Coronary artery (tissue), 2 donors: ENCODE measurements at places on chromosomes 5 and 9.

DNA sequence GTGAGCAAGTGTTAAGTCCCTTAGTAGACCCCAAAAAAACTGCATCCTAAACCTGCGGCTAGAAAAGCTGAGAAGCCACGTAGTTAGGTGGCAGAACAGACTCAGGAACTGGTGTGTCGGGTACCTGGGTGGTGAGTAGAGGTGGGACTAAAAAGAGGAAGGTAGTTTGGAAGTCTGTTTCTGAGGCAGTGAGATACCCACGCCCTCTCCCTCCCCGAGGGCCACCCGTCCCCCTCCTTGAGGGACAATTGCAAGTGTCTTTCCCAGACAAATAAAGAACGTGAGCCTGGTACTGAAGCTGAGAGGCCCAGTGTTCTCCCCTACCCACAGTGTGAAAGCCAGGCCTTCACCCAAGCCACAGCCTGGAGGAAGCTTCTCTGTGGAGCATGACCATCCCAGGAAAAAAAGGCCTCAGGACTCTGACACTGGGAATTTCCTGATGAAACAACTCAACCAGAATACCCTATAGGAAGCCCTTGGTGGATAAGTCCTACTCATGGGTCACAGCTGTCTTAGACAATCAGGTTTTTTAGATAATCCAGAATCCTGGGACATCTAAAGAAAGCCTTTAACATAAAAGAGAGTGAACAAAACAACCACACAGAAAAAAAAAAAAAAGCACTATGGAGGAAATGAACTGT lies 7.0 kb upstream of the CD74 start:
- no peak for DNase-seq

DNA sequence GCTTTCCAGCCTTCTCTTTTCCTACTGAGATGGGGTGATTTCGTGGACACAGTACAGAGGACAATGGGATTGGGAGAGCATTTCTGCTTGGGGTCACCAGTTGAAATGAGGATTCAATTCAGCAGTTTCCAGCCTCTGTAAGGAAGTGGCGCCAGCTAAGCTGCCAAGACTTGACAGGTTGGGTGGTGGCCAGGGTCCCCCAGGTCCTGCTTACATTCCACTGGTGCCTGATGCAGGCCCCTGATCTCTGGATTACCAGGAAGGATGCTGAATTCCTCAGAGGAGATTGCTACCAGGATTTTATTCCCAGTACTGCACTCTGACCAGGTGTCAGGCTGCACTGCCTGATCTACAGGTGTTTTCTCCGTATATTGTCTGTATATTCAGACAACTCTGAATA lies 119.7 kb downstream of the PSD2 start:
- DNase-seq: no peak

GRCh38 chr5:150945486-150945885 lies 40.7 kb upstream of the ZNF300 start:
- no peak for DNase-seq

GRCh38 chr9:14159440-14160216 lies 154.3 kb downstream of the NFIB start:
- no peak for DNase-seq

GRCh38 chr5:175866377-175866907 lies 4.9 kb upstream of the CPLX2 start:
- no peak for DNase-seq

GRCh38 chr5:142998316-142999020 lies 228.3 kb downstream of the ARHGAP26 start:
- DNase-seq: no peak

- DNase-seq: no peak
These were observed 87.9 kb downstream of the IQGAP2 start for GRCh38 chr5:76490960-76491359.

DNA sequence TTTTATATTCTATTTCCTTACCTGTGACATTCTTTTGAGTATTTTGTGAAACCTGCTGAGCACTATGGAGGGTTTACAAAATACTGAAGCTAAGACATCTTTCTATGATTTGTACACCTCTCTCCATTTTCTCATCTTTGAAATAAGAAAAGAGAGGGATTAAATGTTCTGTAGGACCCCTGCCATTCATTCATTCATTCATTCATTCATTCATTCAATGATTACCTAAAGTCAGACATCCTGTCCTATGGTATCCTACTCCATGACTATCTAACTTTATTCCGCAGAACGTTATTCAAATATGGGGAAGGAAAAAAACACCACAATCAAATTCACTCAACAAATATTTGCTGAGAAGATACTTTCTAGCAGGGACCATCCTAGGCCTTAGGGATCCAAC lies 51.4 kb downstream of the AP3B1 start:
- no peak for DNase-seq

DNA sequence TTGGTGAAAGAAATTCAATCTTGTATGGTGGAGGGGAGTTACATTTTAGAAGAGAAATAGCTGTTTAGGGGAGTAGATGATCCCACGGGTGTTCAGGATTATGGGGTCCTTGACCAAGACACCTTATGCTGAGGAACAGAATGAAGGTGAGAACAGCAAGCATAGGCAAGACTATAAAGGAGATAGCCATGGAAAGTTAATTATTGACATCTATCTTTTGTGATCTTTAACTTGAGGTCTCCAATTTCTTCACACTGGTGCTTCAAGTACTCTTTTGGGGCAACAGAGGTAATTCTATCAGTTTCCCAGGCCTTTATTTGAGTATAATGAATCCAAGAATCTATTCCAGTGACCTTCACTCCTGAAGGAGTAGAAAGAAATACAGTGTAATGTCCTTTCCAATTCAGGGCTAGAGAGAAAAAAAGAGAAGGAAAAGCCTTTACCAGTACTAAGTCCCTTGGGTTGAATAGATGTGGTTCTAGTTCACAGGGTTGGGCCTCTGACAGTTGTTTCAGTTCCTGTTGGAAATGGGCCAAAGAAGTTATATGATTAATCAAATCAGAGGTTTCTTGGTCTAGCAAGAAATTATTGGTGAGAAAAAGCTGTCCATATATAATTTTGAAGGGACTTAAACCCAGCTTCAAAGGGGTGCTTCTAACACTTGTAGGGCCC lies 2104.1 kb upstream of the ACO1 start:
- DNase-seq: no peak

- DNase-seq: no peak
These were observed 58.3 kb upstream of the AKNA start for GRCh38 chr9:114446036-114446435.

DNA sequence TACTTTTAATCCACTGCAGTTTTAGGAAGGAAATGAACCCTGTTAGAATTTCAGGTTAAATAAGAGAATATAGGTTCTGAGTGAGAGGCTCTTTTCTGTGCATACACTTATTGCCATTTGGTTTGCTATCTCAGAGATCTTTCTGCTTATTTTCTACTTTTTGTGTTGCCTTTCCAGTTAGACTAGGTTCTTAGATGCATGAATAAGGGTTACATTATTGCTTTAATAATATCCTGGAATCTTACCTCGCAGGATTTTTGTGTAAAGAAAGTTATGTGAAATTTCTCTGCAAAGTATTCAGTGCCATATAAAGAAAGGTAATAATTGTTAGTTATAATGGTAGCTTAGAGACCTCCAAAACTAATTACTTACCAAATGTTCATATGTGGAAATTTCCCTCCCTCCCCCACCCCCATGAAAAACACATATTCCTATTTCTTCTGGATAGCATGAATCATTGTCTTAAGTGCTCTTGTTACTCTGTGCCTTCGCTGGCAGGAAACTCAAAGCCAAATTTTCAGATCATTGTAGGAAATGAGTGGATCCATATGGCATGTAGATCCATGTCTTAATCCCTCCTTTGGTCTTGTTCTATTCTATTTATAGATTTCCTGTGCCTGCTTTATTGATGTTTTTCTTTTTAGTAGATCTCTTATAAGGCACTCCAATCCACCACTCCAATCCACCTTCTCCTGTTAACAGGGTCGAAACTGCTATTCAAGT lies 2.7 kb upstream of the APBA1 start:
- no peak for DNase-seq

DNA sequence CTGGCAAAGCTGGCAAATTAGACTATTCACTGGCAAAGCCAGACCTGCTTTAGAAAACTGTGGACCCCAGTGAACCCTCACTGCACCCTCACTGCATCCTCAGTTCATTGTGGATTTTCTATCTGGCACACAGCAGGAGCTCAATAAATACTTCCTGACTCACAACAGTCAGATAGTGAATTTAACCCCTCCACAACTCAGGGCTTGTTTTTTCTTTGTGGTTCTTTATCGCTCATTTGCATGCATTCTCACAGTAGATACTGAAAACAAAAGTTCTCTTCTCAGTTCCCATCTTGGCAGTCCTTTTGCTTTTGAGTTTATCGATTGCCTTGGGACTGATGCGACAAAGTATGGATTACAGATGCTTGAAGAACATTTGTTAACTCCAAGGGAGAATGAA lies 99.8 kb downstream of the ACTL7B start:
- DNase-seq: no peak

DNA sequence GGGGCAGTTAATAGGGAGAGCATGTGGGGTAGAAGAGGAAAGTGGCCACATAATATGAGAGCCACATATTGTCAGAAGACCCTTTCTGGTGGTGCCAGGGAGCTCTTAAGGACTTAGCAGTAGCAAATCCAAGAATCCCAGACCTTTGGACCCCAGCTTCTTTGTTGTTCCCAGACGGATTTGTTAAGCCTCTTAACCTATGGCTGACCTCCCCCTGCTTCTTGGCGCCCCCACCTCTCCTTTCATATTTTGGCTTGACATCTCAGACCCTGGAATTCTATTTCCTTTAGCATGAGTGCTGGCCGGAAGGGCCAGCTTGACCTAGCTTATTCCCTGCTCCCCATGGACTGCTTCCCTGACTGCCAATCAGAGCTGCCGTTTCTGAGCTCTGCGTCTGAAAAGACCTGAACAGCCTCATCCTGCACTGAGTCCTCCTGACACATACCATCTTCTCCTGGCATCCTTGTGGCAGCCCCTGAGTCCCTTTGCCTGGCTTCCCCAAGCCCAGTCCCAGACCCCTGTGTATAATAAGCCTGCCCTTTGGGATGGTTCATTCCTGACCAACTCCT lies 116.3 kb downstream of the PRKACG start:
- DNase-seq: no peak

DNA sequence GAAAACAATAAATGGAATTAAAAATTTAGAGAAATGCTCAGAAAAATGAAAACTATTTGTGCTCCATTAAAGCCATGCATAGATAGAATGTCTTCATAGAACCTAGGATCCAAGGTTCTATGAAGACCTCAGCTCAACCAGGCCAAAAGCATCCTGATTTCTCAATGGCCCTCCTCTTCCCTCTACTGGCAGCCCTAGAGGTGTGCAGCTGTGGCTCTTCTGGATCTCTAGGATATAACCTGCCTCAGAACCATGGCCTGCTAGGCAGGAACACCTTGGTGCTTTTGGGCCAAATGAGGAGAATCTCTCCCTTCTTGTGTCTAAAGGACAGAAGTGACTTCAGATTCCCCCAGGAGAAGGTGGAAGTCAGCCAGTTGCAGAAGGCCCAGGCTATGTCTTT lies 15.1 kb downstream of the IFNA1 start:
- no peak for DNase-seq

DNA sequence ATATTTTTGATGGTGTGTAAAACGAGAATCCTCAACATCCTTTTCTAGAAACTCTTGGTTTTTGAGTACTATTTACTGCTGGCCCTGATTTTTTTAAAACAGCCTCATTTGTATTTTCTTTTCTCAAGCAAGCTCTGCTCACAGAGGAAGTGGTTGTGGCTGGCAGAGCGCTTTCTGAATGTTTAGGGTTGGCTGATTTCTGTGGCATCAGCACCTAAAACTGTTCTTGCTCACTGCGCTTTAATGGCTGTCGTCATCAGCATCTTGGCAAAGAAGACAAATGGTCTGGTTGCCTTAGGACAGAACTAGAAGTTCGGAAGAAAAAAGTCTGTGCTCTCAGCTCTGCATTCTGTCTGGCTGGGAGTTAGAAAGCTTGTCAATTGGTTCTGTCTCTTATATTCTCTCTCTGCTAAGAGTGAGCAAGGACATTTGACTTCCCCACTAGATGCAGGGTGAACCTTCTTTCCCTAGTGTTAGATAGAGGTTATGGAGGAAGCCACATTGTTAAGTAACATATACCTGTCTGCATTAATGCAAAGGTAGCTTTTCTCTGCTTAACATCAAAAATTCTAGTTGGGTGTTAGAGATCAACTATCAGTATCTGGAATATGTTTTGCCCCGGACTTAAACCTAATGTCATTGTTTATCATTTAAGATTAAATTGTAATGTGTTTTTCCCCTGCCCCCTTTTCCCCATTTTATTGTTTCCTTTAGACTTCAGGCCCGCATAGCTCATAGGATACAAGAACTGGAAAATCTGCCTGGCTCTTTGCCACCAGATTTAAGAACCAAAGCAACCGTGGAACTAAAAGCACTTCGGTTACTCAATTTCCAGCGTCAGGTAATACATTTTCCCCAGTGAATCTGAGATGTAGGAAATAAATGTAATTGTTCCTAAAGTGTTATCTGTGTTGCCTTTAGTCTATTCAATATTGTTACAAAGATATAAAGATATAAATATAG lies 39.0 kb downstream of the SMARCA2 start:
- DNase-seq: no peak

GRCh38 chr5:154758977-154759376 lies 3.8 kb downstream of the LARP1 start:
- no peak for DNase-seq

- DNase-seq: no peak
These were observed 6.2 kb downstream of the NR6A1 start for GRCh38 chr9:124764774-124765438.

DNA sequence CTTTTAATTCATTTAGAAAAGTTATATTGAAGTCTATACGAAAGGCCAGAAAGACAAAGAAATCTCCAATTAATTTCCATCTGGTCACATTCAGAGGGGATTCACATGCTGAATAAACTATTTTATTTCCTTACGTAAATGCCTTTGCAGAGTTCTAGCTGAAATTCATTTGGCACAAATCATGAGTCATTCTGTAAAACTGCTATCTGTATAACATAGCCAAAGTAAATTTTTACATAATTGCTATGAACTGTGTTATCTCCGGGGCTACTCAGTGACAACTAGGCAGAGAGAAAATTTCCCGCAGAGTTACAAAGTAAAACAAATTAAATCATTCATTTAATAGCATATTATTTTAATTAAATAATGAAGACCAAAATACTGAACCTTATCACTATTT lies 463.2 kb upstream of the ADAMTS16 start:
- DNase-seq: no peak

DNA sequence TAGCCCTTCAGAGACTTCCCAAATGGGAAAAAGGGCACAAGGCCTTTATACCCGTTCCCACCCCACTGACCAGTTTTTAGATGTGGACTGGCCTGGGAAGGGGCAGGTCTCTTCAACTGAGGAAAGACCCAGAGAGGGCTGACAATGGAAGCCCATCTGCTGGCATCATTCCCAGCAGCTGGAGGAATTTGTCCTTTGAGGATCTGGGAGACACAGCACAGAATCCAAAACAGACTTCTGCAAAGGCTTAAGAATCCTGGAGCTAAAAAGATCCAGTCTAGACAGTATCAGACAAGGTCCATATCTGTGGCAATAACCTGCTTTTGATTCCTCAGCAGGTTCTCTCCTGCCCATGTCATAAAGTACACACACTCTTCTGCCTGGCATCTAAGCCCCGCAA lies 329.2 kb downstream of the TMEM167A start:
- no peak for DNase-seq
